ENCODE measurements at places on chromosomes 2 and 18.

DNA sequence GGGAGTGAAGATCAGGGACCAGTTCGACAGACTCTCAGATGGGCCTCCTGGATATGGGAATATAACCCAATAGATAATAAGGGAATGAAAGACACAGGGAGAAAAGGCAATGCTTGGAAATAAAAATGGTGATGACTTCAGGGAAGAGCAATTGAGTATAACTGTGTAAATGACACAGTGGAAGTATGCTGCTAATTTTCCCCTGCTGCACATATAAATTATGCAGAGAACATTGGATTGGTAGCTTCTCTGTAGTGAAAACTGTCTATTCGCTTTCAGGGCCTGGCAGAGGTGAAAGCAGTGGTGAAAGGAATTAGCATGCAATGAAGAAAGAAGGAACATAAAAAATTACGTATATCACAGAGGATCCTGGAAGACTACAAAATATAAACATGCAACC lies 398.2 kb upstream of the CDH2 start:
- no peak for DNase-seq

GRCh38 chr2:21042958-21043743 lies 722 bp downstream of the APOB start:
- DNase-seq, result peak; percentile 12

GRCh38 chr2:36453652-36454051 lies 98.1 kb downstream of the CRIM1 start:
- DNase-seq, result no peak

GRCh38 chr18:48771641-48772375 lies 179.0 kb downstream of the SMAD7 start:
- DNase-seq, result peak; percentile 56

Measured in NCI-H226 (cell line).